ENCODE measurements at places on chromosomes 1 and 21. TPM values are rescaled to one million over a fixed set of nuclear protein-coding genes. Genes with fewer than 3 reads are reported as not detected.
A peak's percentile ranks its signal among the peaks of the same experiment; 100 is the strongest.

DNA sequence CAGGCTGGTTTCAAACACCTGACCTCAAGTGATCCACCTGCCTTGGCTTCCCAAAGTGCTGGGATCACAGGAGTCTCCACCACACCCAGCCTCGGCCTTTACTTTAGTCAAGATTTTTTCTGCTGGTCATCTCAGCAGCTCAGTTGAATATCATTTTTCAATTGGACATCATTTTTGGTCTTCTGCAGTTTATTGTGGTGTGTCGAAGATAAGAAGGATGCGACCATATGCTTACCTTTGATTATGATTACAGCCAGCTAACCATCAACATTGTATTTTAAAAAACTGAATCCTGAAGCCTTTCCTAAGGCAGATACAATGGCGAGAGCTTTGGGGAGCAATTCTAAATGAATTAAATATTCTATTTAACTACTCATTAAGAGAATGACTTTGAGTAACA is 12.3 kb upstream of the NFIA start:
- DNase-seq, result no peak

DNA sequence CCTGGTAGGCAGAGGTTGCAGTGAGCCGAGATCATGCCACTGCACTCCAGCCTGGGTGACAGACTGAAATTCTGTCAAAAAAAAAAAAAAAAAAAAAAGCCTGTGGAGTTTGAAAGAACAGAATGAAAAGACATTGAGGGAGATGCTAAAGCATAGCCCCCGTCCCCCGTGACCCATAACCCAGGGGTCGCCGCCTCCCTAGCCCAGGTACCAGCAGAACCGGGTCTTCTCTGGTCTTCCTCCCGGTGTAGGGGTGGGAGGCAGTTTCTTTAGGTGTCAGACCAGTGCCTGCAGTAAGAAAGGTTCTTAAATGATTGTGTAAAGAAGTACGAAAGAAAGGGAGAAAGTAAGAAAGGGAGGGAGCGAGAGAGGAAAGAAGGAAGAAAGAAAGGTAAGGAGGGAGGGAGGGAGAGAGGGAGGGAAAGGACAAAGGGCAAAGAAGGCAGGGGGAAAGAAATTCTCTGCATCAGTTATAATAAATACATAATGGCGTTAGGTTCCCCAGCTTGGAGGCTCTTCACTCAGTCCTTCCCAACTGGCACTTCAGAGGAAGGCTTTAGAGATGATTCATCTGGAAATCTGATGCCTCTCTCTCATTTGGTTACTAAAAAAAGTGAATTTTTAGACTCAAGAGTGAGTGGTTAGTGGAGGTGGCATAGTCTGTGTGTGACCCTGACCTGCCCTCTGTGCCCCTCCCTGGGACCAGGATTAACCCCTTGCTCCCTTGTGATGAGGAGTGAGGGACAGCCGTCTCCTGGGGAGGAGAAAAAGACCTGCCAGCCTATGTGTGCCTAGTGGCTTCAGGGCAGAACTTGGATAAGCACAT is 1.1 kb downstream of the IL24 start:
- no peak for DNase-seq

- DNase-seq, result no peak
These were observed 15.1 kb upstream of the DMBX1 start for GRCh38 chr1:46474570-46474969.

DNA sequence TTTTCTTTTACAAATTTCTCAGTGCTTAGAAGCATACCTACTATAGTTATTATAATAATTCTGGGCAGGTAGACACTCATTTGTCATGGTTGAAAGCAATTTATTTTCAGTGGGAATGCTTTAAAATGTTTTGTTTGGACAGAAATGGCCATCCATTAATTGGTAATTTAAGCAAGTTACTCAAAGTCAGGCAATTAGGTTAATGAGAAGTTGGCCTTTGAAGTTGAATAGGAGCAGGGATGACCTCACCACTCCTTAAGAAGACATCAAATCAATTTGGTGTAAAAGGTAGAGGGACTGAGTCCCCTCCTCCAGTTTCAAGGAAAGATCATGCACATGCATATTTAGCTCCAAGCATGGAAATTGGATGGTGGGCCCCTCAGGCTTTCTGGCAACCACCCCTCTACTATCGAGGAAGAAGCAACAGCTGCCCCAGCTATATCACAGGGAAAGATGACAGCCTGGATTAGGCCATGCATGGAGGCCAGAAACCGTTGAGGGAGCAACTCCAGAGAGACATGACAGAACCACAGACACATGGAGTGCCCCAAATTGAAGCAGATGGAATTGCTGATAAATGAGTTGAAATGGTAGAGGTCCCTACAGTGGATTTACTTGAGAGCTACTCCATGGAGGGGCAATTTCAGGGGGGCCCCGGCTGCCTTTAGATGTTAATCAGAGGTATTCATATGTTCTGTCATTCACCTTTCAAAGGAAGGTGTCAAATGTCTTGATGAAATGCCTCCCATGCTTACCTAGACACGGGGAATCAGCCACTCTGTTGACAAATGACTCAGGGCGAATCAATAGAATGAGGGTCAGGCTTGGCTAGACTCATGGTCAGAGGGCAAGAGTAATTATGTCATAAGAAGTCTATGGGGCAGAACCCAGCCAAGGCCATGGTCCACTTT is 26.7 kb downstream of the HLX start:
- no peak for DNase-seq

DNA sequence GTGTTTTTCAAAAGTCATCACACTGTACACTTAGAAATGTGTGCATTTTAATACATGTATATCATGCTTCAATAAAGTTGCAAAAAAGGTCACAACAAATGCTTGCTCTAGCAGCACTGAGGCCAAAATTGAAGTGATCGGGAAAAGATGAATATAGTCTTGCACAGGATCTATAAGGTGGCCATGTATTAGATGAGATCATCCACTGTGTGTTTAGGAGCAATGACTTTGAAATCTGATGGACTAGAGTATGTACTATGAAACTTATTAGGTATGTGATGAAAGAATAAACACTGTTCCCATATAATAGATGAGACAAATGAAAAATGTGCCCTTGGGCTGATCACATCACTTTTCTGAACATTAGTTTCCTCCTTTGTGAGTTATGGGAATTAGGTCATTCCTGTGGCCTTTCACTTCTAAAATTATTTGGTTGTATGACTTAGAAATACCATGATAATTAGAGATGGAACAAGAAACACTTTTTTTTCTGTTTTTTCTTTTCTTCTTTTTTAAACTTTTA is 984.6 kb downstream of the ADGRL2 start:
- DNase-seq, result no peak

- DNase-seq, result no peak
These were observed 264.8 kb downstream of the C1orf94 start for GRCh38 chr1:34441259-34442069.

GRCh38 chr1:156705321-156705917 is at the start of gene CRABP2:
Gene CRABP2 (minus strand): TSS chr1:156705583. CDS start chr1:156705446, 137 bp downstream.
- DNase-seq, result no peak

- no peak for DNase-seq
These were observed 10.2 kb downstream of the JAK1 start for GRCh38 chr1:64956010-64956640.

DNA sequence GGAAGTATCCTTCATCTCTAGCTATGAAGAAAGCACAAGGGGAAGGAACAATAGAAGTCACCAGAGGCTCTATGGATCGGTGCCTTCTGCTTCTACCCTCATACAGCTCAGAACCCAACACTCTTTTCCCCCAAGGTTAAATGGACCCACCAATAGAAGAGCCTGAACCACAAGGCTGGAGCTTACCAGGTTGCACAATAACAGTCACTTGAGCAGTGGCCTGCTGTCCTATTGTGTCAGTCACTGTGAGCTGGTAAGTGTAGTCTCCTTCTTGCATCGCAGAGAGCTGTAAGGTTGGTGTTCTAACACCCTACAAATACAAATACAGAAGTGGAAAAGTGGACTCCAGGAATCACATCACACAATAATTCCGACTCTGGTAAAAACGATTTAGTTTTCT is 103.0 kb downstream of the KIAA0319L start:
- DNase-seq, result no peak

DNA sequence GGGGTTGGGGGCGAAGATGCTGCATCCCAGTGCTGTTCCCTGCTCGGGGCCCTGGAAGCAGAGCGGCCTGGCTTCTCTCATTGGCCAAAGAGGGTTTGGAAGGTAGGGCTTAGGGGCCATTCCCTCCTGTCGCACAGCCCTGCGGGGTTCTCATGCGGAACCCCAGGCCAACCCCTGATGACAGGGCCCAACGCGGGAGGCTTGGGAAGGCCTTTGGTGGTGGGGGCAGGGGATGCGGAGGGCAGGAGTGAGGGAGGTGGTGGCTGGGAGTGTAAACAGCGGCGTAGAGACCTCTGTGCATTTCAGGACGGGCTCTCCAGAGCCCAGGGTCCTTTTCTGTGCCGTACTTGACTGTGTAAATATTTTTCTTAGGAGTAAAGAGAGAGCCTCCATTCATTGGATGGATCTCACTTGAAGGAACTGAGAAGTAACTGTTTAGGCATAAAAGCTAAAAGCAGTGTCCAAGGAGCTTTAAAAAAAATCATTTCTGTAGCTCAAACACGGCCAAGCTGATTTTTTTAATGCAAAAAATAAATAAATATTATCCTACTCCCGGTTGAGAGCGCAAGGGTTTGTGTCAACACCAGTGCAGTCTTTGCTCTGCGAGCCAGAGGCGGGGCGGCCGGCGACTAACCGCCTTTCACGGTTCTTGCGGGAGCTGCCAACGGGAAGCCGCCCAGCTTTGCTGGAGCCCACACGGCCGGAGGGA is 169.1 kb downstream of the PRDM16 start:
- no peak for DNase-seq

DNA sequence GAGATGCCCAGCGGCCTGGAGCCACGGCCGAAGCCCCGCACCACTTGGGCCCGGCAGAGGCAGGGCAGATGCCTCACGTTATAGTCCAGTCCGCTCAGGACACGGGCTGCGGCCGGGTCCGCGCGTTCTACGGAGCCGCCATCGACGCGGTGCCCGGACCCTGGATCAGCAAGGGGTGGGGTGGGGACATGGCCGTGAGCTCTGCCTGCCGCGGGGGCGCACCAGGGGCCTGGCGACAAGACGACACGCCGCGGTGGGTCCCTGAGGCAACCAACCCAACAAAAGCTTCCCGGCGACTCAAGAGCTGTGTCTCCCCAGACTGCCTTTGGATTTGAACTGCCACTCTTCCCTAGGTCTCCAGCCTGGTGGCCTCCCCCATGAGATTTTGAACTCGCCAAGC is 211.4 kb upstream of the GREM2 start:
- no peak for DNase-seq

GRCh38 chr1:97396463-97396862 is 524.4 kb downstream of the DPYD start:
- no peak for DNase-seq

DNA sequence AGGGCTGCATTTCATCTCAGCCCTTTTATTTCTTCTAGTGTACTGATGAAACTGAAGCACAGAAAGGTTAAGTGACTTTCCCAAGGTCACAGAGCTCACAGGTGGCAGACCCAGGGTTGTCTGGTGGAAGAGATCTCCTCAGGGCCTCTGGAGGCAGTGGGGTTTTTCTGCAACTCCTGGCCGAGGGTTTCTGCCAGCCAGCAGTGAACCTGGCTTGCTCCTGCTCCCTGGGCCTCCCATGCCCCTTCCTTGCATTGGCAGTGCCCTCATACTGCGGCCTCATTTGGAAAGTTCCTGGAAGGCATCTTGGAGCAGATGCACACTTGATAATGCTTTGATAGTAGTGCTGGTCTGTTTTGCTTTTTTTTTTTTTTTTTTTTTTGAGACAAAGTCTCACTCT is 7.7 kb downstream of the GALNT2 start:
- no peak for DNase-seq

DNA sequence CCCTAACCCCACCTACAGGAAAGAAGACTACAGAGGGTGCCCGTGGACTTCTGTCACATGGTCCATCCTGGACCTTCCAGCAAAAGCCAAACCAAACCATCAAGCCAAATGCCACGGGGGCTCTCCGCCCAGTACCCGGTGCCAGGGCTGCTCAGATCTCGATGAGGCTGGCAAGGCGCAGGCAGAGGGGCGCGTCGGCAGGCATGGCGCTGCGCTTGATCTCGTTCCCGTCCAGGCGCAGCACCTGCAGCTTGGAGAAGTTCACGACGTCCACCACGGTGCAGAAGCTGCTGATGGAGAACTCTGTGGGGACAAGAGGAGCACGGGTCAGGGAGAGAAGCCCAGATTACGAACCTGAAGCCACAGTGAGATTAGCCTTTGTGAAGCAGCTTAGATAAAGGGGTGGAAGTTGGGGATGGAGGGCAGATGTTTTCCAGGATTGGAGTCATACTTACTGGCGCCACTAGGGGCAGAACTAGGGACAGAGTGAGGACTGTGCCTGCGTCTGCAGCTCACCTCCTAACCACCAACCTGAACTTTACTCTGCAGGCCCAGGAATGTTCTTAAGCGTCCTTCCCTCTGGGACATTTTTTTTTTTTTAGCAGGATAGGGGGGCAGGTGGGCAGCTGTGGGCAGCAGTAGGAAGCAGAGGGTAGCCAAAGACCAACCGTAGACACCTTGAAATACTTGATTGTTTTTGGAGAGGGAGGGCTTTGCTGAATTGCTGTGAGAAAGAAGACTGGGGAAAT is 8.6 kb downstream of the FMOD start:
- DNase-seq, result peak; percentile 85

- DNase-seq, result no peak
These were observed 16.5 kb downstream of the TTC34 start for GRCh38 chr1:2784854-2785630.

The WLS gene
- total RNA-seq, result 0.94 TPM

The FAM131C gene
- total RNA-seq, result 0.48 TPM

The NBPF3 gene
- 16.2 TPM for total RNA-seq

The MSTO1 gene
- 89.5 TPM for total RNA-seq
